ENCODE measurements at places on chromosomes 12 and 14.

DNA sequence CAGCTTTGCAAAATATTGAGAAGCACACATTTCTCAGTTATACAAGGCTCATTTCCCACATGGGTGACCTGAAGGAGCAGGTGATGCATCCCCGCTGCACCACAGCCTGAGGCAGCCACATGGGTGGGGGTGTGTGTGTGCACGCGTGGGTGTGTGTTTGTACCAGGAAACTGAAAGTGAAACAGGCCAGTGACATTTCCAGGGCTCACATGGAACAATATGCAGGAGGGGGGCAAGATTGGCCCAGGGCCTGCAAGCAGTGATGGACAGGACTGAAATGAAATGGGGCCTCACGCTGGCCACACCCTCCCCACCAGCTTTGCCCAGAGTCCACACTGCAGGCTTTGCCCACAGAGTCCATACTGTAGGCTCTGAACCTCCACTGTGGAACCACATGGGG, 154.2 kb upstream of the PARP11 start:
- DNase-seq, result peak; percentile 79

DNA sequence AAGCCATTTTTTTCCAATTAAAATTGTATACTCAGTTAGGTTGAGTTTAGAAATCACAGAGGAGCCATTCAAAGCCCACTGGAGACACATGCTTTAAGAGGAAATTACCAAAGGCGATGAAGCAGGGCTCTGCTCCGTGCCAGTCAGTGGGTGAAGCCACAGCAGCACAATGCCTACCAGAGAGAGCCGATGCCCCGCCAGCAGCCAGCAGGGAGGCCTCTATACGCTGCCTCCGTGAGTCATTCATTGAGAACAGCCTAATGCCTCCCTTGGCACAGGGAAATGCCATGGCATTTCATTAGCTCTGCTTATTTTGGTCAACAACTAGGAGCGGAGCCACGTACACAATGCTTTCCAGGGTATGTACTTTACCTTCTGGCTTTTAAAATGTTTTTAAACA, 197.8 kb upstream of the FRMD6 start:
- DNase-seq, result no peak

- DNase-seq, result no peak
Observed at GRCh38 chr14:30550335-30550734, 8.6 kb upstream of the G2E3 start.

DNA sequence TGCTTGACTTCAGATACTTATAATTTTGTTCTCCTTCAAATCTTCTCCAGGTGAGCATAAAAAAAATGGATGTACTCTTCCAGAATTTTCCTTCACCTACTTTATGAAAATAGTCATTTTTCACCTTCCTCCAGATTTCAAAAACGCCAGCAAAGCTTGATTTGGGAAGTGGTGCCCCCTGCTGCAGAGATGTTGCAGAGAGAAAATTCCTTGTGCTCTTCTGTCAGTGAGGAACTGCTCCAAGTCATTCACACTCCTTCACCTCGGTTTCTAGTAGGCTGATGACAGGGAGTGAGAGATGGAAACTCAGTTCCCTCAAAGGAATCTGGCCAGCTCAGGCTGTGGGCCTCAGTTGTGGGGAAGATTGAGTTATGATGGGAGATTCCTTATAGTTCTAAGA, 24.2 kb upstream of the RNASE3 start:
- no peak for DNase-seq

DNA sequence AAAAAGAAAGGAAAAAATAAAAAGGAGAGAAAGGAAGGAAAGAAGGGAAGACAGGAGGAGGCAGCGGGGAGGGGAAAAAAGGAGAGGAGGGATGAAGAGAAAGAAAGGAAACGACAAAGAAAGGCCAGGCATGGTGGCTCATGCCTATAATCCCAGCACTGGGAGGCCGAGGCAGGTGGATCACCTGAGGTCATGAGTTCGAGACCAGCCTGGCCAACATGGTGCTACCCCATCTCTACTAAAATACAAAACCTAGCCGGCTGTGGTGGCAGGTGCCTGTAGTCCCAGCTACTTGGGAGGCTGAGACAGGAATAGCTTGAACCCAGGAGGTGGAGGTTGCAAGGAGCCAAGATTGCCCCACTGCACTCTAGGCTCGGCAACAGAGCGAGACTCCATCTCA, 18.4 kb downstream of the ATXN2 start:
- no peak for DNase-seq

All from activated naive CD4-positive, alpha-beta T cell treated with Interleukin-2 at 50 U/mL for 16 hours (primary cell).